NAMALWA (cell line): ENCODE measurements at places on chromosomes 7 and 10.

DNA sequence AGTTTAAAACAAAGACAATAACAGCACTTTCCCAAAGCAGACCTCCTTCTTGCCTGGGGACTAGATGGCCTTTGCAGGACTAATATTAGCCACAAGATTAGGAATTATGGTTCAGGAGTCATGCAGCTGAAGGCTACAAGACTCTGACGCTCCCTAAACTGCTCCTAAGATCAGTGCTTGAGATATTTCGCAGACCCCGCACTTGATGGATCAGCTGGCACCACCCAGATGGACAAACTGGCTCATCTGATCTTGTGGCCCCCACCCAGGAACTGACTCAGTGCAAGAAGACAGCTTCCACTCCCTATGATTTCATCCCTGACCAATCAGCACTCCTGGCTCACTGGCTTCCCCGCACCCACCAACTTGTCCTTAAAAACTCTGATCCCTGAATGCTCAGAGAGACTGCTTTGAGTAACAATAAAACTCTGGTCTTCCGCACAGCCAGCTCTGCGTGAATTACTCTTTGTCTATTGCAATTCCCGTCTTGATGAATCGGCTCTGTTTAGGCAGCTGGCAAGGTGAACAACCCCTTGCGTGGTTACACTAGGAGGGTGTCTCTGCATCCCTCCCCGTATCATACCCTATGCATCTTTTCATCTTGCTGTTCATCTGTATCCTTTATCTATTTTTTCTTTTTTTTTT lies 26.9 kb upstream of the NRBF2 start:
- DNase-seq, result no peak

DNA sequence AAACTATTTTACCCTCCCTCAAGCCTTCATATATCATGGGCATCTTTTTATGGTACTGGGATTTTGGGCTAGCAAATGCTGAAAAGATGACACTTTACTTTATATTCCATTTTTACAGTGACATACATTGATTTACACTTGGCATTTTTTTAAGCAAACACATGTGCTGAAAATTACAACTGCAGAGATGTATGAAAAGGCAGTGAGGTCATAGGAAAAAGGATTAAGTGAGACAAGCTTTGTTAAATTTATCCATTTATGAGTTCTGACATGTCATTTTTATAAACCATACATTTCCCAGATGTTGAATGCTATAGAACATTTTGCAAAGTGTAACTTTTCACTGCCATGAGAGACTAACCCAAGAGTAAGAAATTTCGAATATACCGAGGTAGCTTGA lies 68.8 kb upstream of the RSU1 start:
- no peak for DNase-seq

- peak; percentile 39 for DNase-seq
Observed at GRCh38 chr10:103353281-103353680, 2.3 kb upstream of the PCGF6 start.

DNA sequence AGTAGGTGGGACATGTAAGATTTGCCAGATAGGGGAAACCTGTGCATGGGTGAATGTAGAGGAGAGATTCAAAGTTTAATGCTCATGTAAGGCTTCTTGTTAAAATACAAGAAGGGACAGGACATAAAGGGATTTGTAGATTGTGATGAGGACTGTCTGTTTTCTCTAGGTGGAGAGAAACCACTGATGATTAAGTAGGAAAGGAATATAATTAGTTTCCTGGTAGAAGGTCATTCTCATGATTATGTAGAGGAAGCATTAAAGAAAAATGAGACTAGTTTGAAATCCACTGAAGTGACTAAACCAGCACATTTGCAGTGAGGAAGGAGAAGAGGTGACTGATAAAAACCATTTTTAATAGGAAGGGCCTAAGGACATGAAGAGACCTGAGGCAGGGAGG lies 19.6 kb upstream of the MACC1 start:
- DNase-seq, result no peak

GRCh38 chr10:125489731-125490130 lies 193.2 kb downstream of the TEX36 start:
- no peak for DNase-seq
